Lower lobe of right lung (tissue), 2 donors: ENCODE measurements at places on chromosomes 3 and 15.
A peak's percentile ranks its signal among the peaks of the same experiment; 100 is the strongest.

- no peak for DNase-seq
Observed at GRCh38 chr3:147713234-147714133, 304.3 kb downstream of the ZIC1 start.

DNA sequence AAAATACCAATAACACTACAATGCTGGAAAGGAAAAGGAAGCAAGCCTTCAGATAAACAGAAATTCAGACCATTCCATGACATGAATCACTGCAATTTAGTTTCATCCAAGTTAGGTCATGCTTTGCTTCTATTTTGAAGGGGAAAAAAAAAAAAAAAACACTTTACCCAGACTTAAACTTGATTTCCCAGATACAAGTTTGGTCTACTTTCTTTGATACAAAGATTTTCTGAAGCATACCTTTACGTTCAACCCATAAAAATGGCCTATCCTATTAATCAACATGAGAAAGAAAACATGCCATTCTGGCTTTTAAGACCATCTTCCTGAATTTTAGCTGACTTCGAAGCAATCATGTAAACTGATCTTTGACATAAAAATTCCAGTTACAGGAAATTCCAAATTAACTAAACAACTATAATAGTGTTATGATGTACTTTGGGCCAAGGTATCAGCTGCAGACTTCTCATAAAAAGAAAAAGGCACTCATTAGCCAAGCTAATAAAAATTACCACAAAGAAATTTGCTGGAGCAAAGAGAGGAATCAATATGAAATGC is 12.6 kb downstream of the OSBPL10 start:
- no peak for DNase-seq

DNA sequence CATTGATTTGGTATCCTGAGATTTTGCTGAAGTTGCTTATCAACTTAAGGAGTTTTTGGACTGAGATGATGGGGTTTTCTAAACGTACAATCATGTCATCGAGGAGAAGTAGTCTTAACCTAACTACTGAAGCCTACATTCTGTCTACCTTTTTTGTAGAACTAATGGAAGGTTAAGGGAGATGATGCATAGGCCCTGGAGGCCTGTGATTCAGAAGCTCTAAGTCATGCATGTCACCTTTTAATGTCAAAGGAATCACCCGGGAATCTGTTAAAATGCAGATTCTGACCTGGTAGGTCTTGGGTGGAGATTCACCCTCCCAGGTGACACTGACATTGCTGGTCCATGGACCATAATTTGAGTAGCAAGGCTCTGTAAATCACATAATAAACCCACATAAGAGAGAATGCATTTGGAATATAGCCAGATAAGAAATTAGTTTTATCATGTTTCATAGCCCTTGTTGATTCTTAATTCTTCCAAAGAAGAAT is 64.9 kb downstream of the GHSR start:
- no peak for DNase-seq

GRCh38 chr3:53845103-53845880 is 927 bp downstream of the CHDH start:
- DNase-seq = peak; percentile 75

- DNase-seq = no peak
Observed at GRCh38 chr3:193190146-193190786, 50.8 kb upstream of the PLAAT1 start.

- DNase-seq = peak; percentile 20
Observed at GRCh38 chr3:14539384-14539741, 779 bp downstream of the GRIP2 start.

- no peak for DNase-seq
Observed at GRCh38 chr3:67382536-67382935, 271.9 kb downstream of the SUCLG2 start.

- DNase-seq = no peak
Observed at GRCh38 chr3:9179826-9180763, 69.4 kb downstream of the SRGAP3 start.
